ENCODE measurements at places on chromosomes 5 and 9.

DNA sequence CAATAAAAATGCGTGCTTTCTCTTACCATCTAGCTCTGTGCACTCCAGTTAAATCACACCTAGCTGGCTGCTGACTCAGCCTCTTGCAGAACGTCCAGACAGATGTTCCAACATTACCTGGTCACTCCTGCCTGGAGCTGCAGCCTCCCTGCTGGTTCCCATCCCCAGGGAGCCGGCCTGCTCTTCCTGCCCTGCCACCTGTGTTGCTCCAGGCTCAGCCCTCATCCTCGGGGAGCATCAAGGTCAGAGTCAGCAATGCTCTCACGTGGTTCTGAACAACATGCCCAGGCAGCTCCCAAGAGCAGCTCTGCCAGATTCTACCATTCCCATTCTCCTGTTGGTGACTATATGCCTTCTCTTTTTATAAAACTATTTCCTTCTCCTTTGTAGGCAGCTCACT lies 81.3 kb downstream of the GADD45G start:
- DNase-seq = no peak

DNA sequence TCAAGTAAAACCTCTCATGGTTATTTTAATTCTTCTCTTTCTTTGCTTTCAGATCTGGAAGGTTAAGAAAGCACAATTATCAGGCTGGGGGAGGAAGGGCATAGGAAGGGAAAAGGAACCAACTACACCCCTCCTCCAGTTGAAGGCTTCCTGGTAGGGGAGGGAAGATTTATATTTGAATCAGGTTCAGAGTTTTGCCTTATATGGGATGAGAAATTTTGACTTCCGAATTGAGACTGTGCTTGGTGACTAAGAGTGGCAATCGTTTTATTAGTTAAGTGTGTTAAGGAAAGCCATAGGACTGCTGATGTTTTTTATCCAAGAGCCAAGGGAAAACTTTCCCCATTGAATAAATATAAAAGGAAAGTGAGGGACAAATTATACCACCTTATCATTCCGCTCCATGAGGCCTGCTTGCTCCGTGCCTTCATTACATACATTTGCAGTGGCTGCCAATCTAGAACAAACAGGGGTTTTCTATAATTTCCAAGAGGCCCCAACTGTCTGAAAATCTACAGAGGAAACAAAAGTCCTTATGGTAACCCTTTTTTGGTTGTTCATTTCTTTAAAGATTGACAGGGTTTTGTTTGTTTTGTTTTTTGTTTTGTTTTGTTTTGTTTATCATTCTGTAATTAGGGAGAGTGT lies 115.7 kb upstream of the EPB41L4A start:
- DNase-seq = no peak

- no peak for DNase-seq
These were observed 24.1 kb downstream of the SLC1A3 start for GRCh38 chr5:36630201-36631145.

- no peak for DNase-seq
These were observed 102.2 kb upstream of the SLCO6A1 start for GRCh38 chr5:102600964-102601363.

GRCh38 chr9:73183917-73184861 lies 32.5 kb downstream of the ANXA1 start:
- DNase-seq = no peak

- no peak for DNase-seq
These were observed 117.2 kb downstream of the ARHGEF28 start for GRCh38 chr5:73743161-73743560.

- peak; percentile 46 for DNase-seq
These were observed 12.0 kb downstream of the PBX3 start for GRCh38 chr9:125758986-125759763.

GRCh38 chr9:119924736-119925135 lies 555.5 kb upstream of the BRINP1 start:
- no peak for DNase-seq
